Liver (tissue), 10 donors: ENCODE measurements at places on chromosomes 6 and 20. TPM values are rescaled to one million over a fixed set of nuclear protein-coding genes. Genes with fewer than 3 reads are reported as not detected.

Gene DNMT3B
- total RNA-seq, result 2.8 TPM

Gene DPPA5
- not detected for total RNA-seq

Gene RWDD1
- total RNA-seq, result 7.0 TPM

Gene COL21A1
- total RNA-seq, result 1.3 TPM

Gene KCNB1
- total RNA-seq, result under 0.01 TPM

Gene DNAH8
- under 0.01 TPM for total RNA-seq

Gene ANGPT4
- 0.08 TPM for total RNA-seq

- no peak for DNase-seq
These were observed 105.8 kb downstream of the CARMIL1 start for GRCh38 chr6:25384967-25385366.

GRCh38 chr6:157667211-157668008, 155.6 kb upstream of the SNX9 start:
- DNase-seq, result peak; percentile 64

DNA sequence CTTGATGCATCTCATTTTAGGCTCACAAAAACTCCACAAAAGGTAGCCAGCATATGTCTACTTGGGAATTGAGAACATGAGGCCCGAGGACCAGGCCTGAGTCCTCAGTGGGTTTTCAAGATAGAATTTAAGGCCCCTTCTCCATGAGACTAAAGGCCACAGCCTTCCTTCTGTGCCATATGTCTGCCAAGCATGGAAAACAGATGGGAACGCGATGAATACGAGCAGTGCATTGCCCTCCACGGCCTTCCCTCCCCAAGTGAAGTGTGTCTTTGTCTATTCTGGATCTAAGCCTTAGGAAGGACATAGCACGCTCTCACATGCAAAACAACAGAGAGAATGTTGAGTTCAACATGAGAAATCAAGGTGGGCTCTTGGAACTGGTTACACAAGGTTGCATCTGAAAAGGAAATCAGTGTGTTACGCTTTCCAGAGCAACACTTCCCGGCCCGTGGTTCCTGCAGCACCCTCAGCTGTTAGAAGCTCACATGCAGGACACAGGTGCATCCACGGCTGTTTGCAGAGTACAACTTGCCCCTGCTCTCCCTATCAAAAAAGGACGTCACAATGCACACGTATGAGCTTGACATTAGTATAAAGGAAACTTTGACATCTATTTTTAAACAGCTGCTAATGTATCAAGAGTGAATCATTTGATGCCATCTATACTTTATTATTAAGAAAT, 229.9 kb downstream of the NRN1 start:
- no peak for DNase-seq

GRCh38 chr6:15218401-15218800, 27.5 kb upstream of the JARID2 start:
- DNase-seq, result no peak

- peak; percentile 74 for DNase-seq
These were observed 174.1 kb downstream of the DOK5 start for GRCh38 chr20:54649511-54649962.

GRCh38 chr6:54236984-54237383, 71.3 kb upstream of the TINAG start:
- no peak for DNase-seq

- no peak for DNase-seq
These were observed 344.1 kb upstream of the MARCKS start for GRCh38 chr6:113513086-113513485.

- no peak for DNase-seq
These were observed 30.4 kb downstream of the PSMB1 start for GRCh38 chr6:170522565-170523183.

DNA sequence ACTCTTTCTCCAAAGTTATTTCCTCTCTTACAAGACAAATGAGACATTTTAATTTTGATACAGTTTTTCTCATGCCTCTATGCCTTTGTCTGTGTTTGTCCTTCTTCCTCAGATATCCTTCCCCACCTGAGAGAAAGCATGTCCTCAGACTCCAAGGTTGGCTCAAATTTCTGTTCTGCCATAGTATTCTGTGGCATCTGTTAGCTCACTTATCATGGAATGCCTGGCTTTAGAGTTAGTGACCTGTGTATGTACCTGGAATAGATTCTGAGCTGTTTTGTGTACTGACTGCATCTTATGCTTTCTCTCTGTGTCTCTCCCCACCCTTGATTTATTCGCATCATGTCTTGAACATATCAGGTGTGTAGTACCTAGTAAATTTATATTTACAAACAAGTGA, 90.0 kb downstream of the CENPW start:
- no peak for DNase-seq

DNA sequence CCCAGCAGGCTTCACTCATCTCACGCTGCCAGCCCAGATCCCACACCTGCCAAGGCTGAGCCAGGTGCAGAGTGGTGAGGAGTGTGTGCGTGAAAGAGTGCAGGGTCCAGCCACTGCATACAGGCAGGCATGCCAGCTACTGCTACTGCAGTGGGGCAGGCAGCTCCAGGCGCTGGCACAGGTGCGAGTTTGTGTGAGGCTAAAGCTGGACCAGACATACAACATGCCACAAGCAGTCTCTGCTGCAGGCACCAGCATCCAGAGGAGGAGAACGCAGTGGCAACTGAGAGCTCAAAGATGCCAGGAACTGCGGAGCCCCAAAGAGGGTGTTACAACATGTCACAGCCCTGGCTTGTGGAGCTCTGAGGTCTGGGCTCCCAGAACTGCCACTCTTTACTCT, 149.8 kb downstream of the EYS start:
- DNase-seq, result no peak
